Upper lobe of right lung (tissue), 1 donor: ENCODE measurements at places on chromosomes 11 and 22. TPM values are rescaled to one million over a fixed set of nuclear protein-coding genes. Genes with fewer than 3 reads are reported as not detected.

- peak; percentile 67 for DNase-seq
These were observed 650 bp downstream of the GUCY1A2 start for GRCh38 chr11:107017433-107018218.

DNA sequence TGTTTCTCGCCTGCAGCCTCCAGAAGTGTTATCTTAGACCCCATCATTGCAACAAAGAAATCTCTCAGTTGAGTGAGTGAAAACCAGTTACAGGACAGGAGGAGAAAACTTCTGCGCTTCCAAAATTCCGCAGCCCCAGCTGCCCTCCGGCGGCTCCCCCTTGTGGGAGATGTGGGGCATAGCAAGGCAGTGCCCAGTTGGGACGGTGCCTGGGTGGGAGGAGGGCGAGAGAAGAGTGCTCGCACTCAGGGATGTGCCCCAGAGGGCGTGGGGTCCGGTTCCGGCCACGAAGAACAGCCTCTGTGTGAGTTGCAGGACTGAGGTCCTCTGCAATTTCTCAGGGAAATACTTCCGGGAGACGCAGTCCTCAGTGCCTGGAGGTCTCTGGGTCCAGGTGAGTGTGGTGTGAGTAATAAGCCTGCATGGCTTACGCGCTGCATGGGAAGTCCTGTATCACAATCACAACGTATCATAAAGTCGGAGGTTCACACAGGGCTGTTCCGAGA is 87.0 kb upstream of the BLID start:
- peak; percentile 81 for DNase-seq

DNA sequence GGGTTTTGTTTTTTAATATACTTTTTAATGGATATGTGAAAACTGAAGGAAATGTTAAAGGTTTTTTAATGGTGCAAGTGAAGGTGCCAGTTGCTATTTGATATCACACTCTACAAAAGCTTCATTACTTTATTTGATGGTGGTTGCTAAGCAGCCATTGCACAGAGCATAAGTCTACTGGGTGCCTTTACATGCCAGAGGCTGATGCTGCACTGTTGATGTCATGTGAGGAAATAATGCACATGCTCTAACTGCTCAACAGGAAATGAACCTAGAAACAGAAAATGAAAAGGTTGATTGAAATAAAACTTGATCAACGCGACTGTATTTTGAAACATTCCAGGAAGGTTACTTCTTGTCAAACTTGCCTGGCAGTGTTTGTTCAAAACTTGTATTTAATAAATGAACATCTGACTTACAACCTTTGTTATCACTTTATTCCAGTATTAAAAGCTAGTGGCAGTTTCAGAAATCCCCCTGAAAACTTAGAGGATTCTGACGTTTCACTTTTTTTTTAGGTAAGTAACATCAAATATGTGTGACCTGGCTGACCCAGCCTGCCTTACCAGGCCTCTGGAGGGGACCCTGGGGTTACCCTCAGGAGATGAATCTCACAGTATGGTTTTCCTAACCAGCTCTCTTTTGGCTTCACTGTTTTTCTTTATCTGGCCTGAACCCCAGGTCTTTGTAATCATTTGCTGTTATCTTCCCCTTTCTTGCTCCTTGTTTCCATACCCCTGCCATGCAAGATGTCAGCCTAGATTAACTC is 2.4 kb upstream of the ATP5MG start:
- no peak for DNase-seq

DNA sequence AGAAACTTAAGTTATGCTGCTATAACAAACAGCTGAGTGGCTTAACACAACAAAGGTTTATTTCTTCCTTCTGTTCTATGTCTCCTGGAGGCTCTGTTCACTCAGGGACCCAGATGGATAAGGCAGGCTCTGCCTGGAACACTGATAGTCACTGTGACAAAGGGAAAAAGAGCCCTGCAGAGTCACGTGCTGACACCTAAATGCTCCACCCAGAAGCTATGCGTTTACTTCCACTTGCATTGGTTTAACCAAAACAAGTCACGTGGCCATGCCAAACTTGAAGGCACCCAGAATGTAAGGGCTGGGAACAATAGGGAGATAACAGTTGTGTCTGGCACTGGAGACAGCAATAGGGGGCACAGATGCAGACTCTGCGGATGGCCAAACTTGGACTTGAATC is 3.4 kb upstream of the MS4A15 start:
- no peak for DNase-seq

Gene EFCAB6
- total RNA-seq = 3.6 TPM
